Karpas-422 (cell line): ENCODE measurements at places on chromosomes 4 and X.

DNA sequence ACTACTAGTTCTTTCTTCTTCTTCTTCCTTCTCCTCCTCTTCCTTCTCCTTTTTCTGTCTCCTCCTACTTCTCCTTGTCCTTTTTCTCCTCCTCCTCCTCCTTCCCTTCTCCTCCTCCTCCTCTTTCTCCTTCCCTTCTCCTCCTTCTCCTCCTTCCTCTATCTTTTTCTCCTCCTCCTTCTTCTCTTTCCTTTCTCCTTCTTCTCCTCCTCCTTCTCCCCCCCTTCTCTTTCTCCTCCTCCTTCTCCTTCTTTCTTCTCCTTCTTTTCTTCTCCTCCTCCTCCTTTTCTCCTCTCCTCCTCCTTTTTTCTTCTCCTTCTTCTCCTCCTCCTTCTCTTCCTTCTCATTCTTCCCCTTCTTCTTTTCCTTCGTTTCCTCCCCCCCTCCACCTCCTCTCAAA is 21.8 kb upstream of the NAP1L5 start:
- no peak for DNase-seq

GRCh38 chr4:7185487-7186030 is 6.8 kb upstream of the SORCS2 start:
- DNase-seq: no peak

- peak; percentile 74 for DNase-seq
Observed at GRCh38 chrX:130539721-130540321, 138.0 kb downstream of the RBMX2 start.

- no peak for DNase-seq
Observed at GRCh38 chr4:54855191-54855854, 197.6 kb downstream of the KIT start.

GRCh38 chrX:21691512-21692018 is 33.4 kb upstream of the KLHL34 start:
- DNase-seq: no peak

GRCh38 chr4:56976283-56976836 is 1.0 kb downstream of the NOA1 start:
- peak; percentile 44 for DNase-seq

GRCh38 chr4:168759959-168760527 is 250.0 kb downstream of the CBR4 start:
- no peak for DNase-seq

- no peak for DNase-seq
Observed at GRCh38 chr4:185912779-185913178, 100.8 kb upstream of the SORBS2 start.

GRCh38 chr4:25845841-25846653 is 16.7 kb downstream of the SEL1L3 start:
- DNase-seq: no peak

DNA sequence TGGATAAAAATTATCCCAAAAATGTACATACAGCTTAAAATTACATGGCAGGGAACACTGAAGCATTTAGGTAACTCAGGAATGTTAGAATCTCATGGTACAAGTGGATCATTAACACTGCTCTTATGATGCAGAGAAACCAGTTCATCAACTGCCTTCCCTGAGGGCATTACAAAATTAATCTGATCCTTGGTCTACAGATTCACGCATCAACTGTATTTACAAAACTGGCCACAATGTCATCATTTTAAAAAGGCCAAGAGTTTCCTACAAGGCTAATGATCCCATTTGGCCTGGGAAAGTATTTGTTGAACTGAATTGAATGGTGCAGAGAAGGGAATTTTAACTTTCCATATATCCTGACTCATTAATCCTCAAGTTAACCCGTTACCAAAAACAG is 84.6 kb downstream of the TSPAN5 start:
- no peak for DNase-seq

DNA sequence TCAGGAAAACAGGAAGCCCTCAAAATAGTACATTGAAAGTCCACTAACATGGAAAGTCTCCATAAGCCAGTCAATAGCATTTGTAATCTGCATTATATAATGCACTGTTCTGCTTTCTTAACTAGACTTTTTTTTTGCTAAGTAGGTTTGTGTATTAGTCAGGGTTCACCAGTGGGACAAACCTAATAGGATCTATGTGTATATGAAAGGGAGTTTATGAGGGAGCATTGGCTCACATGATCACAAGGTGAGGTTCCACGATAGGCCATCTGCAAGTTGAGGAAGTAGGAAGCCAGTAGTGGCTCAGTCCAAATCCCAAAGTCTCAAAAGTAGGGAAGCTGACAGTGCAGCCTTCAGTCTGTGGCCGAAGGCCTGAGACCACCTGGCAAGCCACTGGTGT is 116.0 kb downstream of the MXRA5 start:
- DNase-seq: no peak

GRCh38 chr4:69640289-69640688 is 847 bp upstream of the UGT2A2 start:
- no peak for DNase-seq

DNA sequence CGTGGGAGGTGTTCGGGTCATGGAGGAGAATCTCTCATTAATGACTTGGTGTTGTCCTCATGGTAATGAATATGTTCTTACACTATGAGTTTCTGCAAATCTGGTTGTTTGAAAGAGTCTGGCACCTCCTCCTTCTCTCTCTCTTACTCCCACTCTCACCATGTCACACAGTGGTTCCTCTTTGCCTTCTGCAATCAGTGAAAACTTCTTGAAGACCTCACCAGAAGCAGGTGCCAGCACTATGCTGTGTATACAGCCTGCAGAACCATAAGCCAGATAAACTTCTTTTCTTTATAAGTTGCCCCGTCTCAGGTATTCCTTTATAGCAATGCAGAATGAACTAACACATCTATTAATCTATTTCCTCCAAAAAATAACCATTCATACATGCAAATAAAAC is 275.0 kb downstream of the ANTXR2 start:
- no peak for DNase-seq

GRCh38 chr4:78707268-78707667 is 68.9 kb upstream of the BMP2K start:
- DNase-seq: no peak

- no peak for DNase-seq
Observed at GRCh38 chrX:153768311-153769157, 4.5 kb downstream of the PLXNB3 start.

- DNase-seq: no peak
Observed at GRCh38 chr4:144634978-144635747, 10.8 kb upstream of the HHIP start.

DNA sequence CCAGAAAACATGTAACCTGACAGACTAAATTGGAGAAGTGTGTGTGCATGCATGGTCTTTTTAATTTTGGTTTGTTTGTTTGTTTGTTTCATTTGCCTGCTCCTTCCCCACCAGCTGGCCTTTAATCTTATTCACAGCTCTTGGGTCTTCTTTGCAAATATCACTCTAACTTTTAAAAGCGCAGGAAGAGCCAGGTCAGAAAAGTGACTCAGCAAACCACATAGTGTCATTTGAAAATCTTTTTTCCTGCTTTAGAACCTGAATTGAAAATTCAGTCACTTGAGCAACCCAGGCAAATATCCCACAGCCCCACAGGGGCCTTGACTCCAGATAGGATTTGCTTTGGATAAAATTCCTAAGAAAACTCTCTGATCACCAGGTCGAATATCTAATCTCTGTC is 4.6 kb downstream of the TMEM255A start:
- DNase-seq: no peak

DNA sequence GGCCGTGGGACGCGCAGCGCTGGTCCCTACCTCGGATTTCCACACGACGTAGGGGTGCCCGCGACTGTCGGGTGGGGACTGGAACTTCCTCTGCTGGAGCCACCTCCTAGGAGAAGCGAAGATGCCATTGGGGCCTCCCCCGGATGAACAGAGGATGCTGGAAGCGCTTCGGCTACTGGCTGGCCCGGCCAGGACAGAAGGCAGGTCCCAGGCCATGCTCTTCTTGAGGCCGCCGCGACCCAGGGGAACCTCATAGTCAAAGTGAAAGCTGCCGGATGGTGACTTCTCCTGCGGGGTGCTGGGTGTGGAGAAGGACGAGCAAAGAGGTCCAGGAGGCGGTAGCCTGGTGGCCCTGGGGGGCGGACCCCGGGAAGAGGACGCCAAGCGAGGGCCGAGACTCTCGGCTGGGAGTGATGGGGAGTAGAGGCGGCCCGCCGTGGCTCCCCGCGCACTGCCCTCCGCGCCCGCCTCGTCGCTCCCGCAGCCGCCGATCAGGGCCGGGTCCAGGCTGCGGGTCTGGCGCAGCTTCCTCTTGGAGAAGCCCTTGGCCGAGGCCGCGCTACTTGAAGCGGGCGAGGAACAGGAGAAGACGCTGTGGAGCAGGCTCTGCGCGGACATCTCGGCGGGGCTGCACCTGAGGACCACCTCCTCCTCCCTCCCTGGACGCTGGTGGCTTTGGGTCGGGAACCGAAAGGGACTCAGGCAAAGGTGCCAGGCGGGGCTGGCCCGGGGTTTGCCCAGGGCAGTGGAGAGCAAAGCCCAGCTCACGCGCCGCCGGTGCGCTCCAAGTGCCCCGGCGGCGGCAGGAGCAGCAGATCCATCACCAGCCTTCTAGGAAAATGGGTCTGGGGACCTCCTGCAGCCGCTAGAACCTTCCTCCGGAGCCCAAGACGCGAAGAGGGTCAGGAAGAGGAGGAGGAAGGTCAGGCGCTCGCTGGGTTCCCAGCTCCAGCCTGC is 1.2 kb downstream of the ARHGAP6 start:
- no peak for DNase-seq

DNA sequence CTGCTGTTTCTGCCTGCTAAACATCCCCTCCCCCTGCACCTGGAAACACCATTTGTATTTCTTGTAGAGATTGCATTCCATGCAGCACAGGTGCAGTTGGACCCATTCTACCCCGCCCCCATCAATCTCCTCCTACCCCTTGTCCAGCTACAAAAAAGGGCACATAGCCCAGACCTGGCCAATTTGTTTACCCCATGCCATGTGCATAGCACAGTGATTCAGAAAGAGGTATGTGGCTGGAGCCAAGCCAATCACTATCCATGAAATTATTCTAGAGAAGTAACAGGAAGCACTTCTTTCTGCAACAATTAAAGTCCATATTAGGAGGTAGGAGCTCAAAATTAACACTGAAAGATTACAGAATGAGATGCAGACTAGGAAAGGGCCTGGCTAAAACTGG is 20.2 kb upstream of the TMEM184C start:
- no peak for DNase-seq

DNA sequence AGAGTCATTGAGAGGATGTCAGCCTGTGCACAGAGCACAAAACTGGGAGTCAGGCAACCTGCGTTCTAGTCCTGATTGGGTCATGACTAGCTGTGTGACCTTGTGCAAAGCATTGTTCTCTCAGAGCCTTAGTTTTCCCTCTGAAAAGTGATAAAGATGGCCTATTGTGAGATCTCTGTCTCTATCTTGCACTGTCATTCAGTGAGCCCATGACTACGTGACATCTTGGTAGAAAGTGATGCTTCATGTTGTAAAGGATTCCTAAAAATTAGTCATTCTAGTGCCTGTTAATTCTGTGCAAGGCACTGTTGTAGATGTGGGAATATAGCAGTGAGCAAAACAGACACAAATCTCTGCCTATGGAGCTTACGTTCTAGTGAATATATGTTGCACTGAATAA is 2.5 kb downstream of the PGRMC1 start:
- no peak for DNase-seq

DNA sequence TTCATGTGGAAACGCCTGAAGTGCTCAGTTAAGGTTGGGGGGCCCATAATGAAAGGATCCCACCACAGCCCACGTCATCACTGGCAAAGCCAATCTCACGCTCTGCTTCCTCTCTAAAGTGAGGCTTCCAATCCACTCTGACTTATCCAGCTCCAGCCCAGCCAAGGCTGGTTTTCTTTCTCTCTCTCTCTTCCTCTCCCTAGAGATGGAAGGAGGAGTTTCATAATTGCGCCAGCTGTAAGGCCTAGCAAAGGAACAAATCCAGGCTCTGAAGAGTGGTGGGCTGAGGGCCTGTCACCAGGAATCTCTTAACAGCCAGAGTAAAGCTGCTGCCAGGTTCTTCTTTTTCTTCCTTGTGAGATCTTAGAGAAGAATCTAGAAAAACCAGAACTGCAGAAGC is 20.7 kb upstream of the BCLAF3 start:
- no peak for DNase-seq

- no peak for DNase-seq
Observed at GRCh38 chrX:72308209-72308565, 2.5 kb upstream of the CITED1 start.

DNA sequence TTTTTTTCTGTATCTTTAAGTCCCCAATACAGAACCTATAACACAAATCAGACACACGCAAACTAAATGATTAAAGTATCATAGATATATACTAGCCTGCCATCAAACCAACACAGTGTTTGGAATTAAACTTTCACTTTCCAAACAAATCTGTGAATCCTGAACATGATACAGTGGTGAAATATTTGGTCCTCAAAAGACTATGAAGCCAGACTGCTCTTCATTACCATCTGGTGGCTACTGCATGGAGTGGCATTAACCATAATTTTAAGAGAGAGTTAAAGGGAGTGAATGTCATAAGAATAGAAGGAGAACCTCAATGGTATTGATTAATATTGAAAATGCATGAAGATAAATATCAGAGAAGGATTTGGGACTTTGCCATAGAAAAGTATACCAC is 9.2 kb upstream of the GABRA4 start:
- DNase-seq: peak; percentile 46

DNA sequence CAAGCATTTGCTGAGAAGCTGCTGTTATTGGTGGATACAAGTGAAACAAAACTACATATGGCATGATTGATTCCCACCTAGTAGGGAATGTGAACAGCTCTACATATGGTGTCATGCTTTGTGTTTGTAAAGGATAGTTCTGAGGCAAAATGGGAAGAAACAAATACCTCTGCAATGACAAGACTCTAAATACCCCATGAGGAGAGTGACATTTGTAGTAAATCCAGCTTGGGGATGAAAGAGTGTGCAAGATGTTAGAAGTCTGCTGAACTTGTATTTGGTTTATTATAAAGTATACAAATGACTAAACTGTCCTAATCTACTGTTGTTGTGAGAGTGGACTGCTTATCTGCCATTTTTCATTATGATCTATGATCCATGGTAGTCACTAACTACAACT is 120.8 kb upstream of the HS3ST1 start:
- no peak for DNase-seq

- no peak for DNase-seq
Observed at GRCh38 chr4:173074501-173074946, 94.1 kb upstream of the GALNT7 start.

DNA sequence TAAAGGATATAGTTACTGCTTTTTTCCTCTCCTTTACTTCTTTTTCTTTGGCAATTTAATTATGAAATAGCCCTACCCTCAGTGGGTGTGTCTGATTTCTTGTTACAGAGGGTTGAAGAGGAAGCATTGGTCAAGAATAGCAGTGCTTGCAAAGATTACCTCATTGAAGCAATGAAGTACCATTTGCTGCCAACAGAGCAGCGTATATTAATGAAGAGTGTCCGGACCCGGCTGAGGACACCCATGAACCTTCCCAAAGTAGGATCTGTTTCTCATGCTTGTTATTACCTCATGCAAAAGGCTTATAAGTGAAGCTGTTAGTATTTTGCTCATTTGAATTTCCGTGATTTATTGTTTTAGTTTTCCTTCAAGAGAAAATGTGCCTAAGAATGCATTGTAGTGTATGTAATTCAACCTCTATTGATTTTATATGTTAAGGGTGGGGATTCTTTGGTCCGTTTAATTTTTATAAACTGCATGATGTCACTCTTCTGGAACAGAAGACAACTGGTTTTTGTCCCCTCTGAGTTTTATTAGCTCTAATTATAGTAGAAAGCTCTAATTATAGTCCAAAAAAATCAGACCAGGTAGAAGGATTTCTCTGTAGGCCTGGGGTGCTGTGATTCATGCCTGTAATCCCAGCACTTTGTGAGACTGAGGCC is 27.9 kb upstream of the MSMO1 start:
- no peak for DNase-seq

- no peak for DNase-seq
Observed at GRCh38 chrX:17635231-17635630, 102.1 kb upstream of the SCML1 start.

GRCh38 chr4:139532947-139533346 is 23.1 kb downstream of the SETD7 start:
- DNase-seq: no peak
